Smooth muscle cell of the umbilical artery (primary cell): ENCODE measurements at places on chromosomes 6 and 20. TPM values are rescaled to one million over a fixed set of nuclear protein-coding genes. Genes with fewer than 3 reads are reported as not detected.

The SLC25A27 gene
- 2.4 and 3.6 TPM in 2 replicates for total RNA-seq

The IL20RA gene
- total RNA-seq: not detected in 2 replicates

The AGPAT1 gene
- 19.3 and 28.4 TPM in 2 replicates for total RNA-seq

The GJA1 gene
- 323 and 681 TPM in 2 replicates for total RNA-seq

The CFB gene
- total RNA-seq: 4.1 and 28.8 TPM in 2 replicates

The PCK1 gene
- total RNA-seq: not detected in 2 replicates

The PTK7 gene
- total RNA-seq: 257 and 544 TPM in 2 replicates

The CD24 gene
- total RNA-seq: 3.3 and 7.2 TPM in 2 replicates

The DLL1 gene
- under 0.01 and 0.14 TPM in 2 replicates for total RNA-seq

The PDE10A gene
- 11.4 and 16.6 TPM in 2 replicates for total RNA-seq

The CLDN20 gene
- not detected in 2 replicates for total RNA-seq

The CNR1 gene
- total RNA-seq: not detected in 2 replicates

The HDGFL1 gene
- not detected in 2 replicates for total RNA-seq

The TINAG gene
- not detected in 2 replicates for total RNA-seq

The GSTA2 gene
- total RNA-seq: not detected in 2 replicates

The PACRG gene
- not detected in 2 replicates for total RNA-seq

The BTNL2 gene
- total RNA-seq: not detected in 2 replicates

The MAS1 gene
- total RNA-seq: under 0.01 TPM in 1 of 2 replicates, not detected in the other

The SNPH gene
- 11.6 and 13.5 TPM in 2 replicates for total RNA-seq

The TDP2 gene
- total RNA-seq: 21.1 and 26.4 TPM in 2 replicates

The NOX3 gene
- total RNA-seq: not detected in 2 replicates

The PRR18 gene
- not detected in 2 replicates for total RNA-seq

The LINC00237 gene
- not detected in 2 replicates for total RNA-seq

The HLA-DOA gene
- not detected in 2 replicates for total RNA-seq

The LY6G6C gene
- total RNA-seq: not detected in 2 replicates

The LGSN gene
- under 0.01 TPM in 1 of 2 replicates, not detected in the other for total RNA-seq

The PRKN gene
- total RNA-seq: 0.30 and 0.92 TPM in 2 replicates

The RHAG gene
- total RNA-seq: not detected in 2 replicates

The CD2AP gene
- total RNA-seq: 16.3 and 27.2 TPM in 2 replicates

The MYBL2 gene
- 0.30 and 4.9 TPM in 2 replicates for total RNA-seq

The SLC22A16 gene
- total RNA-seq: not detected in 2 replicates

The GINS1 gene
- 1.5 and 5.4 TPM in 2 replicates for total RNA-seq

The BACH2 gene
- total RNA-seq: 0.74 and 1.5 TPM in 2 replicates

The LY6G5C gene
- total RNA-seq: 0.51 and 0.59 TPM in 2 replicates

The SERINC1 gene
- total RNA-seq: 255 and 328 TPM in 2 replicates

The TRIM31 gene
- not detected in 2 replicates for total RNA-seq

The PLA2G7 gene
- total RNA-seq: not detected in 2 replicates

The IRAK1BP1 gene
- total RNA-seq: 3.2 and 3.9 TPM in 2 replicates

The ZNF184 gene
- total RNA-seq: 7.2 and 8.3 TPM in 2 replicates

The SMLR1 gene
- total RNA-seq: not detected in 2 replicates

The TBXT gene
- total RNA-seq: not detected in 2 replicates

The RNGTT gene
- total RNA-seq: 30.3 and 38.0 TPM in 2 replicates

The LPIN3 gene
- total RNA-seq: 5.9 and 7.0 TPM in 2 replicates

The RNF182 gene
- 0.30 and 1.8 TPM in 2 replicates for total RNA-seq

The MAP1LC3A gene
- total RNA-seq: 17.5 and 19.9 TPM in 2 replicates

The LTB gene
- total RNA-seq: not detected in 2 replicates

The C4A gene
- total RNA-seq: 4.2 and 4.3 TPM in 2 replicates

The PSMB1 gene
- 222 and 338 TPM in 2 replicates for total RNA-seq

The HLA-DMA gene
- 0.78 and 2.1 TPM in 2 replicates for total RNA-seq

The CTAGE9 gene
- total RNA-seq: not detected in 2 replicates

The RIPPLY2 gene
- not detected in 2 replicates for total RNA-seq

The GLP1R gene
- not detected in 2 replicates for total RNA-seq

The SRSF12 gene
- total RNA-seq: under 0.01 and 0.14 TPM in 2 replicates

The LAMA2 gene
- 14.1 and 81.4 TPM in 2 replicates for total RNA-seq

The ERMARD gene
- total RNA-seq: 17.2 and 17.8 TPM in 2 replicates

The HS3ST5 gene
- not detected in 2 replicates for total RNA-seq
